ENCODE measurements at places on chromosomes 16 and 17. TPM values are rescaled to one million over a fixed set of nuclear protein-coding genes. Genes with fewer than 3 reads are reported as not detected.

The TRAF4 gene
- 2.9 TPM for polyA plus RNA-seq

The PLEKHM1 gene
- polyA plus RNA-seq, result 12.5 TPM

The CETP gene
- not detected for polyA plus RNA-seq

- DNase-seq, result no peak
Observed at GRCh38 chr17:49576088-49576916, 631 bp downstream of the NXPH3 start.

GRCh38 chr17:16513873-16514272, 21.9 kb upstream of the LRRC75A start:
- DNase-seq, result no peak

- no peak for DNase-seq
Observed at GRCh38 chr16:62029947-62030346, 6.3 kb downstream of the CDH8 start.

- no peak for DNase-seq
Observed at GRCh38 chr16:83806036-83806435, 1.7 kb upstream of the HSBP1 start.
